ENCODE measurements at places on chromosomes 16 and 17.

GRCh38 chr16:50942143-50942542, 200.3 kb downstream of the CYLD start:
- no peak for DNase-seq

- DNase-seq, result no peak
These were observed 1.9 kb upstream of the MT1B start for GRCh38 chr16:56649820-56650219.

DNA sequence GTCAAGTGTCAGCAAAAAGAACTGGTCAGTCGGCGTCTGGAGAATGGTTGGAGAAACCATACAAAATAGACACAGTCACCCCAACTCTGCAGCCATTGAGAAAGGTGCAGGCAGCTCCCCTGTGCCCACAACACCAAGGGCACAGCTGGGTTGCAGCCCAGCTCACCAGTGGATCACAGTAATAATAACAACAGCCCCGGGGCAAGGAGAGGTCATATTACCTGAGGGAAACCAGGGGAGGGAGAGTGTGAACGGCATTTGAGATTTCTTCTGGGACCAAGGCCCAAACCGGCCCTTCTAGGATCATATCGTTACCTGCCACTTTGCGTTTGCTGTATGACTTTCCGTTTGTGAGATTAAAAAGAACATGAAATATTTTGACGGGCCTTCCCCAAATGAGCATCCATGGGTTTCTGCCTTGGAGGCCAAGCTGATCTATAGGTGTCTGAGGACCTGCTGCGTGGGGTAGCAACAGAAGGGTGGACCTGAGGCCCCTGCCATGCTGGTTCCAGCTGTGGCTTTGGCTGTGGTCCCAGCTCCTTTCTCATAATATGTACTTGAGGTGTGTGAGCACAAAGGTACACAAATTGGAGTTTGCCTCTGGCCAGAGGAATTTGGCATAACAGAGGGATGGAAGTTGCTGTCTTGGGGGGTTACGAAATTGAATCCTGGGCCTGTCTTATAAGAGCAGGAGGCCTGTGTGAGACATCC, 154.6 kb downstream of the CMIP start:
- no peak for DNase-seq

DNA sequence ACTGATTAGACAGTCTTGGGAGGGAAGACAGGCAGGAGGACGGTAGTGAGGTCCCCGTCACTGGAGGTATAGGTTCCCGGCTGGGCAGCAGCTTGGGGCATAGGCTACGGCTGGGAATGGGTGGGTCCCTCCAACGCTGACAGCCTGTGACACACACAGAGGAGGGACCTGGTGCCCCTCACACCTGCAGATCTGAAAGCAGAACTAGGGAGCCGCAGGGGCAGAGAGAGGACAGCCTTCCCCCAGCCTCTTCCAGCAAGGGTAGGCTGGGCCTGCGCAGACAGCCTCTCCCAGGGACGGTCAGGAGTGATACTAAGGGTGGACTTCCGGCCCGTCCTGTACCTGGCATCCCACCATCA, 2.0 kb downstream of the P2RX1 start:
- DNase-seq, result no peak

- DNase-seq, result no peak
These were observed 94.2 kb downstream of the HELZ start for GRCh38 chr17:67150826-67151225.

DNA sequence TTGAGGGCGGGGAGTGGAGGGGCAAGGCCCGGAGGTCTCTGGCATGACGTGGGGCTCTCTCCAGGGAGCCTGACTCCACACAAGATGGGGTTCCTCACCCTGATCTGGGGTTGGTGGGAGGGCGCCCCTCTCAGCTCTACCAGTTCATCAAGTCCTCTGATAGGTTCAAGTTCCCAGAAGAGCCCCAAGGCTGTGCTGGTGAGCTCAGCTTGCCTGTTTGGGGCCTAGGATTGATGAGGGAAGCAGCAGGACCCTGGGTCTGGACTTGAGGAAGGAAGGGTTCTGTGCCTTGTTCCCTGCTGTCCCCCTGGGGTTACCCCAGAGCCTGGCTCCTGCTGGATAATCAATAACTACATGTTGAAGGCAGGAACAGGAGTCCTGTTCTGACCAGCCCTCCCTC, 3.5 kb downstream of the MGAT5B start:
- no peak for DNase-seq

GRCh38 chr16:19133600-19133999, 19.8 kb downstream of the ITPRIPL2 start:
- DNase-seq, result no peak

- no peak for DNase-seq
These were observed 8.2 kb downstream of the UBE2O start for GRCh38 chr17:76444518-76445311.

DNA sequence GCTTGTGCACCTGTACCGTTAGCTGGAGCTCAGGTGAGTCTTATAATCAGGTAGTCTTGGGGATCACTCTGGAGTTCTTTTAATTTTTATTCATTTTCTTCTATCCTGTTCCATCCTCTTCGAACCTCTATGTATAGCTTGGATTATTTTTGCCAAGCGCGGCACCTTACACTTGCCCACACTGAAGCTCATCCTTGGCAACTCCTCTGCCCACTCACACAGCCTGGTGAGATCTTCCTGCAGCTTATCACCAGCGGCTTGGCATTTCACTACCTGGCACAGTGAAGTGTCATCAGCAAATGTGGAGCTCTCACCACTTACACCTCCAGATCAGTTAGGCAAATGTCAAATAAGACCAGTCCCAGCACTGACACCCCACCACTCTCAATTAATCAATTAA, 116.7 kb downstream of the CACNG3 start:
- no peak for DNase-seq

GRCh38 chr17:74521701-74522201, 9.5 kb downstream of the CD300LB start:
- DNase-seq, result no peak

DNA sequence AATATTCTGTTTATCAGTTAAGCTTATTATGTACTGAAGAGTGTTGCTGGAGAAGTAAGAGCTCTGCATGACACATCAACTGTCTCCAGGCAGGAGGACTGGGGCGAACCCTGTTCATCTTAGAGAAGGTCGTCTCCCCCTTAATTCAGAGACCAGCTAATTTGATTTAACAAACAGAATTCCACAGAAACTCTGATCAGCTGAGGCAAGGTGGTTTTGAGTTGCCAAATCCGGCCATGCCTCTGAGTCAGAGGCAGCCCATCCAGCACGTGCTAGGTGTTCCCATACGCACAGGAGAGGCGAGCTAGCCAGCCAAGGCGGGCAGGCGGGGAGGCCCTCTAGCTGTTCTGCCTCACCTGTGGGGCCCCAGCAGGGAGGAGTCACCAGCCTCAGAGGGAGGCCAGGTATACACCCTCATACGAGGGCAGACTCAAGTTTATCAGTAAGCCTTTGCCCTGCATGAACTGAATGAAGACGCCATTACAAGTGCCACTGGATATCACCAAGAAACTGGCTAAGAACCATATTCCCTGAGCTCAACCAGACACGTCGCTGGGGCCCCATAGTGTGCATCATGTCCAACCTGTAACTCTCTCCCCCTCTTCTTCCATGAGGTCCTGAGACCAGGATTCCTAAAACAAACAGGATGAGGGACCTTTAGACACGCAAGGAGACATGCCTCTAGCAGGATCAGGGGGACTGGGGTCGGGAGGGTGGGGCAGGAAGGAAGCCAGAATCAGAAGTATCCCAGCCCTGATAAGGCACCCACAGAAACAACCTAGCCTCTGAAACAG, 25.7 kb downstream of the STAT5A start:
- no peak for DNase-seq

DNA sequence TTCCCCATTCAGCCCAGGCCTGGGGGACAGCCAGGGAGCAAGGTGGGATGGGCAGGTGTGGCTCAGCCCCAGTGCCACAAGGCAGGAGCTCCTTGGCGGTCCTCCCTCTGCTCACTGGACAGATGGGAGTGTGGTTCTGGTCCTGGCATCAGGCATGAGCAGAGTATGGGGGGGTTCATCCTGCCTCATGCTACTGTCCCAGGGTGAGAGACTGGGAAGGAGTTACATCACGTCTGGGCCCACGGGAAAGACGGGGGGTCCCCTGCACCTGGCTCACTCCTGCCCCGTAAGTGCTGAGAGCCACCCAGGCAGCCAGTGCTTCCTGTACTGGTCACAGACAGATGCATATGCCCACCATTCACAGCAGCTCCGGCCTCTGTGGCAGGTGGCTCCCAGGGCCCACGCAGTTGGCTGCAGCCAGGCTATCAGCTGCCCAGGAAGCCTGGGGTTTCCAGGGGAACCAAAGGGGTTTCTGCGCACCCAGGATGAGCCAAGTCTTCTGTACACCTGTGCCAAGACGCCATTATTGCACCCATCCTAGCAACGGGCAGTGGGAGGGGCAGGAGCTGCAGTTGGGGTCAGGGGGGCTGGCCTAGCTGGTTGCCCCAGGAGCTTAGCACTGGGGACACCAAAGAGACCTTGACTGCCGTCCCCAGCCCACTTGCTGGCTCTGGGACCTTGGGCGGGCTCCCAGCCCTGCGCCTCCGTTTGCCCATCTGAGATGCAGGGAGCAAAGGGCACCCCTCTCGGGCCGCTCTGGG, 1.9 kb downstream of the BAIAP3 start:
- DNase-seq, result no peak
